Stimulated activated CD4-positive, alpha-beta T cell treated with anti-CD3 and anti-CD28 coated beads, TNF-alpha, amount 100 ng/mL, for 4 hours (primary cell): ENCODE measurements at places on chromosomes 2 and 18.

DNA sequence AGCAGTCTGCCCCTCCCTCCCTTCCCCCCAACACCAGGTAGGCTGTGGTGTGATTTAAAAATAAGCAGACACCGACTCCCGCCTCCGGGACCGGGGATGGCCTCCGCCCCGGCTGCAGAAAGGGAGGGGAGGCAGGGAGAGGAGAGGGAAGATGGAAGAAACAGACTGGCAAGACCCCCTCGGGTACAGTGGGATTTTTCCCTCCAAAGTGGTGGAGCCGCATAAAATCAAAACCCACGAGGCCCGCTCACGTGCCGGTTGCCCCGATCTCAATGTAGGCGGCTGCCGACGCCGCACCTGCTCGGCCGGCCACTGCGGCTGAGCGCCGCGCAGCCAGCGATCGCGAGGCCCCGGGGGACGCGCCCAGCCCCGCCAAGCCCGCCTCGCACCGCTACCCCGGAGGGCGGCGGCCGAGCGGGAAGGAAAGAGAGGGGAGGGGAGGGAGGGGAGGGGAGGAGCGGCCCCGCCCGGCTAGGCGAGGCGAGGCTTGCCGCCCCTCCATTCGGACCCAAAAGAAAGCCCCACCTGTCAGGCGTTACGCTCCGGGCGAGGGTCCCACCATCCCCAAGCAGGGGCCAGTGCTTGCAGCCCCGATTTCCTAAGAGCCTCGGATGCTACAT lies 811 bp downstream of the ADD2 start:
- DNase-seq, result no peak

DNA sequence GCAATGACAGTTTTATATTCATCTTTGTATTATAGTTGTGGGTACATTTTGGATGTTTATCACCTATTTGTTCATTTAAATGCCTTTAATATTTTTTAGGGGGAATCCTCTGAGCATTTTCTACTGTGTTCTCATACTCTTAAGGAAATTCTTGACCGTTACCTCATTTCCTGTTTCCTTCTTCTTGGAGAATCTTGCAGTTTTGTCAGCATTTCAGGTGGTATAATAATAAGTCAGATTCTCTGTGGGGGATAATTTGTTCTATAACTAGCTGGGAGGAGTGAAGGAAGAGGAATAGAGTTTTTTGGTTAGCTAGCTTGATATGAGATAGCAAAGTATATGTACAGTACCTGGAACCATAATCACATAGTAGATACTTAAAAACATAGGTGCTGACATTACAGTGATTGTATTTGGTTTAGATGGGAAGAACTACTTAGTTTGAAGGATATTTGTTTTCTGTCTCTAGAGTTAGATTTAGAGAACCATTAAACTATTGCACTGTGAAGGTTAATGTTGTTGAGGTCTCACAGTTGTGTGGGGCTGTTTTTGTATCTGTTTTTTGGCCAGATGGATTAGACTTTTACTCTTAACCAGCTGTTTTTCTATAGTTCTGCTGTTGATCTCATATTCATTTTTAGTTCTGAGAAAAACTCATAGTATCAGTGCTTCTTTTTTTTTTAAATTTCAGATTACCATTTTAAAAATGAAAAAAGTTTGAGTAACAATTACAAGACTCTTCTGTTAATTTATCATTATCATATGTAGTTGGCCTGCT lies 14.2 kb downstream of the MTX2 start:
- DNase-seq, result no peak

GRCh38 chr2:220174826-220175225 lies 547.4 kb downstream of the SLC4A3 start:
- no peak for DNase-seq

DNA sequence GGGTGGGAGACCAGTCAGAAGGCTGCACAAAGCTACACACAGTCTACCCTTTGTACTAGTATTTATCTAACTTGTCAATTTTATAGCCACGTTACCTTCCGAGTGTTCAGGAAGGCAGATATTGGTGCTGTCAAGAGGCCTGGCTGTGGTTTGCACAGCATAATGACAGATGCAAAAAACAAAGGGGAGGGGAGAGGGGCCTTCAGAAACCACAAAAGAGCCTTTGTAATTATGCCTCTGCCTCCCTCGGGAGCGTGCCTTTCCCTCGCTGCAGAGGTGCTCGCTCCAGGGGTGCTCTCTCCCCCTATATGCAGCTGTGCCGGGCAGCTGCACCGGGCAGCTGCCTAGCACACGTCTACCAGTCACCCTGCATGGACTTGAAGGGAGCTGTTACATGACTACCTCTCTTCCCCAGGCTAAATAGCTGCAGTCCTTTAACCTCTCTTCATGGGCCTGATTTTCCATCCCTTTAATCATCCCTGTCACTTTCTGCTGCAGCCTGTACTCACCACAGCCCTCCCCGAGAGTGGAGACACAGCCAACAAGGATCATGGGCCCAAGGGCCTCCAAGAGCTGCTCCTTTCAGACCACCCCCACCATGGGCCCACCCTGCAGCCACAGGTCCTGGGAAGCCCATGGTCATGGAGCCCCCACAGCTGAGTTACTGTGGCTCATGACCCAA lies 168.4 kb upstream of the PKDCC start:
- no peak for DNase-seq

GRCh38 chr2:42495234-42495581 lies 1.4 kb upstream of the KCNG3 start:
- no peak for DNase-seq

DNA sequence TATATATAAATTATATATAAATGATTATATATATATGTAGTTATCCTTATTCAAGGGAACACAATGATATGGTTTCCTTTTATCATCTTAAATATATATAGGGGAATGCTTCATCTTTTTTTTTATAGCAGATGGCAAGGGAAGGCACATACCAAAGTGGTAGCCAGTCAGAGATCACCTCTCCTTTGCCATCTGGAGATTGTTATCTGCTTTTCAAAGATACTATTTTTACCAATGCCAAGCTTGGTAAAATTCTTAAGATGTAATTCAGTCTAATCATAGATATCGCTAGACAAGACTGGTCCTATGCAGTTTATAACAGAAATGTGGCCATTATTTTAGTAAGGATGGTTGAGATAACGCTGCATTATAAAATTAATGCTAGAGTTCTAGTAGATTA lies 64.7 kb upstream of the DSEL start:
- no peak for DNase-seq
